ENCODE measurements at places on chromosomes 2 and 18. TPM values are rescaled to one million over a fixed set of nuclear protein-coding genes. Genes with fewer than 3 reads are reported as not detected.

The CFAP65 gene
- total RNA-seq = 0.93 TPM

The DSG4 gene
- not detected for total RNA-seq

GRCh38 chr2:55026202-55026601 lies 24.0 kb downstream of the RTN4 start:
- peaks cover 4% of the 10 kb centered on the region for H3K36me3 ChIP-seq
- H3K27ac ChIP-seq = no peak overlapping the region
- DNase-seq = no peak
- peaks cover 17% of the 10 kb centered on the region for H3K4me1 ChIP-seq
- no peak overlapping the region for H3K4me3 ChIP-seq
- no peaks in the 10 kb centered on the region for H3K27me3 ChIP-seq

- no peaks in the 10 kb centered on the region for H3K27me3 ChIP-seq
- no peak for DNase-seq
- H3K4me3 ChIP-seq = no peak overlapping the region
- peaks cover 42% of the 10 kb centered on the region for H3K4me1 ChIP-seq
- H3K27ac ChIP-seq = no peak overlapping the region
Observed at GRCh38 chr2:66526180-66526579, 91.3 kb downstream of the MEIS1 start.

DNA sequence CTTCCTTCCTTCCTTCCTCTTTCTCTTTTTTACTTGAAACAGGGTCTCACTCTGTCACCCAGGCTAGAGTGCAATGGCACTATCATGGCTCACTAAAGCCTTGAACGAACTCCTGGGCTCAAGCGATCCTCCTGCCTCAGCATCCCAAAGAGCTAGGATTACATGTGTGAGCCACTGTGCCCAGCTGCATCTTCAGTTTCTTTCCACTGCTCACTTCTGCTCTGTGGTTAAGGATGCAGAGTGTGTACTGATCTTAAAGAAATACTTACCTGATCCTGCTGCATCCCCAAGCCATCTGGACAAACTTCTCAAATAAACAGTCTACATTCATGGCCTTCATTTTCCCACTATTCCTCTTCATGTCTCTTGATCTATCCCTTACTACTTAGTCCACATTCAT lies 13.0 kb downstream of the DPP4 start:
- H3K36me3 ChIP-seq = peaks cover 6% of the 10 kb centered on the region
- no peak for DNase-seq
- no peaks in the 10 kb centered on the region for H3K27me3 ChIP-seq
- H3K4me1 ChIP-seq = peaks cover 5% of the 10 kb centered on the region
- no peak overlapping the region for H3K4me3 ChIP-seq
- H3K27ac ChIP-seq = peak overlapping the region; percentile 7

DNA sequence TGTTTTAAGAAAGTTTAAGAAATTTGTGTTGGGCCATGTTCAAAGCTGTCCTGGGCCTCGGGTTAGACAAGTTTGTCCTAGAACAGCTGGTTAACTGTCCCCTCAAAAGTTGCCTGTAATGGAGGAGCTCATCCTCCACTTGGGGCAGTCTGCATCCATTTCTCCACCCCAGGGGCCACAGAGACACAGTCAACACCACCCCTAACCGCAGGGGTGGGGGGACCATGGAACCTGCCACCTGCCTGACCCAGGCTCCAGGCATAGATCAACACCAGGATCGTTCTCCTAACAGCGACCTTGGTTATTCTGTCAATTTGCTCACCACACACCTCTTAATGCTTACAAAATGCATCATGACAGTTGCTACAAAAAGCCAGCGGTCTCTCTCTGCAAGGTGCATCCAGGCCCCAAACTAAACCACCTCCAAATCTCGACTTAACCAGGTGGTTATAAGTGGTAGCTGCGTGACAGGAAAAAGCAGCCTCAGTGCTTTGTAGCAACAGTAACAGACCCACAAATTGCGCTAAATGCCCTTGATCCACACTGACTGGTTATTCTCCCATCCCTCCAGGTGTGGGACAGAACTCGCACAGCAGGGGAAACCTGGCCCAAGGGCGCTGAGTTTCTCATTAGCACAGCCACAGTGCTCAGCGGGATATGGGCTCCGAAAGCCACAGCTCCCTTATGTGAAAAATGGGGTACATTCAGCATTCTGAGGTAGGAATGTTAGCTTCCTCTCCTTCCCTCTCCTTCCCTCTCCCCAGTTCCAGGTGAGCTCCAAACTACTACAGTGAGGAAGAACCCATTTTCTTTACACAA lies 48.0 kb downstream of the HDLBP start:
- H3K4me3 ChIP-seq = peak overlapping the region; percentile 36
- DNase-seq = no peak
- H3K27ac ChIP-seq = peak overlapping the region; percentile 61
- H3K36me3 ChIP-seq = peaks cover 12% of the 10 kb centered on the region
- no peaks in the 10 kb centered on the region for H3K27me3 ChIP-seq

GRCh38 chr2:154901063-154901462 lies 202.6 kb downstream of the KCNJ3 start:
- no peak overlapping the region for H3K4me3 ChIP-seq
- no peak for DNase-seq
- H3K4me1 ChIP-seq = no peaks in the 10 kb centered on the region
- H3K27ac ChIP-seq = no peak overlapping the region

DNA sequence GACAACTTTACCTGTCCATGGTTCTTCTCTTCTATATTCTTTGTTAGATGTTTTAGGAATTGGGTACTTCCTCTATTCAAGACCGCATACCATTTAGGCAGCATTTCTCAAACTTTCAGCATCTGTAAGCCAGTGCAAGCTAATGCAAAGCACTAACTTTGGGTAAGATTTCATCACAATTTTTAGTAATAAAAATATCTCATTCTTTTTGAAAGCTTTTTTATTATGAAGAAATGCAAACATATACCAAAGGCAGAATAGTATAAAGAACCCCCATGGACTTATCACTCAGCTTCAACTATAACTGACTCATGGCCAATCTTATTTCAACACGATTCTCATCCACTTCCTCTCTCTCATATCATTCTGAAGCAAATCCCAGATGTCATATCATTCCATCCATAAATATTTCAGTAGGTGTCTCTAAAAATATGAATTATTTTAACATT lies 32.9 kb downstream of the INO80C start:
- H3K4me3 ChIP-seq = no peak overlapping the region
- DNase-seq = no peak
- no peak overlapping the region for H3K27ac ChIP-seq
- H3K27me3 ChIP-seq = no peaks in the 10 kb centered on the region
- H3K4me1 ChIP-seq = no peaks in the 10 kb centered on the region
- peaks cover 12% of the 10 kb centered on the region for H3K36me3 ChIP-seq

DNA sequence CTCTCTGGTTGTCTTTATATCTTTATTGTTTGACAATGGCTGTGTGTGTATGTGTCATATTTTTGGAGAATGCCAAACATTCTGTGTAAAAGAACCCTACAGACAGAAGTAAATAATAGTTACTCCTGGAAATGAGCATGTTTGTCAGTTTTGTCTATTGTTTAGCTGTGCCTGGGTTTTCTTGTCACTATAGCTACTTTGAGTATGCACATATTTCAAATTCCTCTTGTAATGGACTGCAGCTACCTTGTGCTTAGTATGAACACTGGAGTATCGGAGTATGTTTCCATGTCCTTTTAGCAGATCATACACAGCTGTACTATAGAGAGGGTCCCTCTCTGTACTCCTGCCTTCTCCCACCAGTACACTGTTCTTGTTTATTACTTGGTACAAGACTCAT lies 58.0 kb upstream of the DOCK10 start:
- H3K4me1 ChIP-seq = no peaks in the 10 kb centered on the region
- H3K4me3 ChIP-seq = no peak overlapping the region
- DNase-seq = no peak
- H3K27me3 ChIP-seq = no peaks in the 10 kb centered on the region
- H3K27ac ChIP-seq = no peak overlapping the region

DNA sequence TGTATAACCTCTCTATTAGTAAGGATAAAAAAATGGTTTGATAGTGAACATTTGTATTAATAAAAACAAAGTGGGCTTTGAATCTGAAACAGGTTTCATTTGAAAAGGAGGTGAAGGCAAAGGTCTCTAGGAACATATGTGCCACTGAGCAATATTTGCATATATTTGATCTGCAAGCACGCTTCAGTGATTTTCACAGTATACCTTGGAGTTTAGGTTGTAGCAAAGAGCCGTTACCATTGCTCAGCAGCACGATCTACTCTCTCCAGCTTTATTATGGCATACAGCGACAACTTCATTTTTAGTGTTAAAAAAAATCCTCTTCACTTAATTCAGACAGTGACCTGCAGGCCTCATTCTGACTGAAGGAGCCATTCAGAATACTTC lies 75.8 kb upstream of the ZEB2 start:
- no peaks in the 10 kb centered on the region for H3K27me3 ChIP-seq
- H3K36me3 ChIP-seq = peaks cover 10% of the 10 kb centered on the region
- H3K4me3 ChIP-seq = peak overlapping the region; percentile 55
- H3K27ac ChIP-seq = peak overlapping the region; percentile 27

GRCh38 chr18:70074116-70074515 lies 126.4 kb upstream of the CD226 start:
- H3K4me1 ChIP-seq = peaks cover 10% of the 10 kb centered on the region
- no peak for DNase-seq
- H3K36me3 ChIP-seq = peaks cover 4% of the 10 kb centered on the region
- H3K4me3 ChIP-seq = no peak overlapping the region

DNA sequence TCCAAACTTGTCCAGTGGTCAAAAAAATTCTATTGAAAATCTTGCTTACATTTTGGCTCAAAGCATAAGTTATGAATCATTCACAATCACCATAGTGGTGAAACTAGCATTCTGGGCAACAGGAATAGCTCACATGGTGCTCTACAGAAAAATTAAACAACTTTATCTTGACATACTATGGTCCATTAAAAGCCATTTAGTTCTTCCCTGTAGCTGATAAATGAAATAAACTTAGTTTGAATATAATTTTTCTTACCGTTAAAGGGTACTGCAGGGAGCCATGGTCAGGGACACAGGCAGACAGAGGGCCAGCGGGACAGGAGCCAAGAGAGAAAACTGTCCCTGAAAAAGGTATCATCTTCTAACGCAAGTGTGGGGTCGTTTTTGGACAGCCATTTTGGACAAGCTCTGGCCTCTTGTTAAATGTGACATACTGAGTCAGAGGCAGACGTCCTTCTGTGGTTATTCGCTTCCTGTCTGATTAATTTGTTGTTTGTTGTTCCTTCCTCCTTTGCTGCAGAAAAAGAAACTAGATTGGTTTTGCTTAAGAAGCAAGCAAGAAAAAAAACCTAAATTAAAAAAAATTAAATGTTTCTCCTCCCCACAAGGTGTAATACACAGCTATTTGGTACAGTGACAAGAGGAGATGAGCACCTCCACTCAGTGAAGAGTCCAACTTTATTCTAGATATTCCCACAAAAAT lies at the start of gene WIPF1:
Gene WIPF1, minus strand, starts transcription at position 460 of the 703 bp plus-strand sequence. CDS start 12,231 bp downstream, outside the sequence.
- H3K4me1 ChIP-seq = peaks cover 16% of the 10 kb centered on the region
- no peaks in the 10 kb centered on the region for H3K27me3 ChIP-seq
- H3K27ac ChIP-seq = no peak within 1 kb of the TSS
- no peak within 1 kb of the TSS for H3K4me3 ChIP-seq
- no peak for DNase-seq

- no peaks in the 10 kb centered on the region for H3K36me3 ChIP-seq
- H3K4me1 ChIP-seq = peaks cover 18% of the 10 kb centered on the region
- no peak overlapping the region for H3K4me3 ChIP-seq
- H3K27ac ChIP-seq = no peak overlapping the region
- DNase-seq = no peak
Observed at GRCh38 chr2:238106339-238106697, 6.2 kb downstream of the ESPNL start.

DNA sequence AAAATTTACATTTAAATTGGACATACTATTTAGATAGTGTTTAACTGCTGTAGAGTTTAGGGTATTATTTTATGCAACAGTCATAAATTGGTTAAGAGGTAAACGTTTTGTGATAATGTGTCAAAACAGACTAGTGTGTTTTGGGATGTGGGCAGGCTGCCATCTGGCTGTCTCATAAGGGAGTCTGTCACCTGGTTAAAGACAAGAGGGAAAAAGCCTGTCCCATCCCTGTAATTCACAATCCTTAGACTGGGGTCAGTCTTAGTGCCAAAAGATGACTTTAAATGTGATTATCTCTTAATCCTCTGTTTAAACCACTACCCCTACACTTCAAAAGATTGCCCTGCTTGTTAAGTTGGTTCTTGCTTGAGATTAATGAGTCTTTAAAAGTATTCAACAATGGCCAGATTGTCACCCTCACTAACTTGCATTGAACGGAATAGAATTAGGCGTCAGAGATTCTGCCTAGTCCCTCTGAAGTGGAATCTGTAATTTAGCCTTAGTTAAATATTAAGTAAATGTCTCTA lies 59.2 kb downstream of the SGPP2 start:
- no peak overlapping the region for H3K4me3 ChIP-seq
- H3K27me3 ChIP-seq = peaks cover 15% of the 10 kb centered on the region
- peaks cover 21% of the 10 kb centered on the region for H3K4me1 ChIP-seq

GRCh38 chr2:216632952-216633615 lies at the start of gene IGFBP2:
Gene IGFBP2 (plus strand): TSS chr2:216633420. CDS start chr2:216633524, 104 bp downstream.
- H3K27me3 ChIP-seq = peaks cover 2% of the 10 kb centered on the region
- peaks cover 8% of the 10 kb centered on the region for H3K36me3 ChIP-seq
- peak within 1 kb of the TSS; percentile 98 for H3K27ac ChIP-seq
- peak within 1 kb of the TSS; percentile 97 for H3K4me3 ChIP-seq
- H3K4me1 ChIP-seq = peaks cover 55% of the 10 kb centered on the region

All from neural crest cell (in vitro differentiated cells).